ENCODE measurements at places on chromosomes 13 and 19. TPM values are rescaled to one million over a fixed set of nuclear protein-coding genes. Genes with fewer than 3 reads are reported as not detected.

DBP gene
- 12.1 TPM for total RNA-seq

ZNF177 gene
- 5.5 TPM for total RNA-seq

GRCh38 chr19:47615714-47616113 is 6.8 kb downstream of the BICRA start:
- DNase-seq = no peak

DNA sequence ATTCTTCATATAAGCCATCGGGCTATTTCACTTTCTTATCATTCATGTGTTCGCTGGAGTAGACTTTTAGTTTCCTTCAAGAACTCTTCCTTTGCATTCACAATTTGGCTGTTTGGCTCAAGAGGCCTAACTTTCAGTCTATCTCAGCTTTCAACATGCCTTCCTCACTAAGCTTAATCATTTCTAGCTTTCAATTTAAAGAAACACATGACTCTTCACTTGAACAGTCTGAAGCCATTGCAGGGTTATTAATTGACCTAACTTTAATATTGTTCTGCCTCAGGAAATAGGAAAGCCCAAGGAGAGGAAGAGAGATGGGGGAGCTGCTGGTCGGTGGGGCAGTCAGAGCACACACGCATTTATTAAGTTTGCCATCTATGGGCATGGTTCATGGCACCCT is 158.1 kb downstream of the SUCLA2 start:
- no peak for DNase-seq

- DNase-seq = no peak
Measured at GRCh38 chr19:49229416-49229815, 71.8 kb downstream of the TRPM4 start.
